Mucosa of descending colon (tissue), 3 donors: ENCODE measurements at places on chromosomes 12 and 14.

DNA sequence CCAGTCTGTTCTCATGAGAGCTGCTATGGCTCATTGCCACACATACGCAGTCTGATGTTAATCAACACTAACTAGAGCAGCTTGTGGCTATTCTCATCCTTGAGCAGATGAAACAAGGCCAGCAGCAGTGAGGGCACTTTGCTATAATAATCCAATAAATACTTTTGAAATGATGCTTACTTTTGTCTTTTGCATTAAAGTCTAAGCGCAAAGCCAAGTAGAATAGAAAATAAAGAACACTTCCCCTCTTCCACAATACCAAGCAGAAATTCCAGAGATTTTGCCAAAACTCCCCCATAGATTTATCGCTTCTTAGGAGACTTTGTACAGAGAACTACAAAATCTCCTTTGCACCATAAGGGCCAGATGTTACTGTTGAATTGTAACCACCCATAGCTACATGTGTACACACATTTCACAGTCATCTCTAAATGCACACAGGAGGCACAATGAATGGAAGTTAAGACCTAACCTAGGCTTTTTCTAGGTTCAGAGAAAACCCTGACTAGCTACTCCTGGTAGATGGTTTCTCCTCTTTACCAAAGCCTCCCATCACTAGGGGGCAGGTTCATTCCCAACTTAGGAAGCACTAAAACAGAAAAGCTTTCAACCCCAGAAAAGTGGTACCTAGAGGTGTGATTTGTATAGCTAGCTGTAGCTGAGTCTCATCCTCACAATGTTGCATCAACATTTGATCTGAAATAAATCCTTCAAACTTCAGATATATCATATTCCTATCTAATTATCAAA, 119.3 kb downstream of the HMGA2 start:
- no peak for DNase-seq

- no peak for DNase-seq
These were observed 169.4 kb upstream of the PLEKHG7 start for GRCh38 chr12:92533280-92533890.

- no peak for DNase-seq
These were observed 40.8 kb upstream of the OASL start for GRCh38 chr12:121079736-121080272.

DNA sequence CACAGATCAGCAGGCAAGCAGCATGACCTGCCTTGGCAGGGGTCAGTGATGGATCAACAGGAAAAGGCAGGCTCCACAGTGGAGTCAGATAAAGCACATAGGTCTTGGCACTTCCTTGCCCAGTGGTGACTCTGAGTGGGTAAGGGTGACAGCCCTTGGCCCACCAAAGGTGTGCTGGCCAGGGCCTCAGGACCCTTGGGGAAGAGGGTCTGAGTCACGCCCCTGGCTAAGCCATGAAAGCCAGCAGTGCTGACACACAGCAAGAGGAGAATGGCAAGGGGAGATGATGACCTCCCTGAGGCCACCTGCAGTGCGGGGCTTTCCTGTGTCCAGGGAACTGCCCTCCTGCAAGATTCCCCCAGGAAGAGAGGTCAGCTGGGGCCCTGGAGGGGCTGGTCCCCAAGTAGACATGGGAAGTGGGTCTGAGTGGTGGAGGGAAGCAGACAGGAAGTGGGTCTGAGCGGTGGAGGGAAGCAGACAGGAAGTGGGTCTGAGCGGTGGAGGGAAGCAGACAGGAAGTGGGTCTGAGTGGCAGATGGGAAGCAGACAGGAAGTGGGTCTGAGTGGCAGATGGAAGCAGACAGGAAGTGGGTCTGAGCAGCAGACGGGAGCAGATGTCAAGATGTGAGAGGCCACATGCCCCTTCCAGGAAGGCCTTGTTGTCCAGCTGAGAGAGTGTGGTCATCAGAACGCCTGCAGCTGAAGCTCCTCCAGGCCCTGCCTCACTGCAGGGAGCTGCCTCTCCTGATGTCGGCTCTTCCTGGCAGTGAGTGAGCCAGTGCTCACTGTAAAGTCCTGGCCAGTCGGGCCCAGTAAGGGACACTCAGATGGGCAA, 34.8 kb downstream of the DIO3 start:
- DNase-seq = no peak

GRCh38 chr12:93883436-93884154, 206.4 kb downstream of the CRADD start:
- DNase-seq = no peak

DNA sequence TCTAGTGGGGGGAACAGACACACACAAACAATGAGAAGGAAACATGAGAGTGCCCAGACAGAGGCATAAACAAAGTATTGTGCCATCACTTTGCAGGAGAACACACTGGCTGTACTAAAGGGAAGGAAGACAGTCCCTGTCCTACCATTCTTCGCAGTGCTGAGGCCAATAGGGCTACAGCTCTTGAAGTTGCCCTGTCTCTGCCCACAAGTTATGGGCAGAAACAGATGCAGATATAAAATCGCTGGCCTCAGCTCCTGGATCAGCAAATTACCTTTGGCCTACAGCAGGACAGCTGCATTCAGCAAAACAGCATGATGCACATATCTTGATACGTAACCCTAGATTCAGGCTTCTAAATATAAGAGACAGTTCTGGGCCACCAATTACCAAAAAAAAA, 23.0 kb upstream of the PRKAB1 start:
- DNase-seq = no peak
